Vagina (tissue), 2 donors: ENCODE measurements at places on chromosomes 2 and 18.

DNA sequence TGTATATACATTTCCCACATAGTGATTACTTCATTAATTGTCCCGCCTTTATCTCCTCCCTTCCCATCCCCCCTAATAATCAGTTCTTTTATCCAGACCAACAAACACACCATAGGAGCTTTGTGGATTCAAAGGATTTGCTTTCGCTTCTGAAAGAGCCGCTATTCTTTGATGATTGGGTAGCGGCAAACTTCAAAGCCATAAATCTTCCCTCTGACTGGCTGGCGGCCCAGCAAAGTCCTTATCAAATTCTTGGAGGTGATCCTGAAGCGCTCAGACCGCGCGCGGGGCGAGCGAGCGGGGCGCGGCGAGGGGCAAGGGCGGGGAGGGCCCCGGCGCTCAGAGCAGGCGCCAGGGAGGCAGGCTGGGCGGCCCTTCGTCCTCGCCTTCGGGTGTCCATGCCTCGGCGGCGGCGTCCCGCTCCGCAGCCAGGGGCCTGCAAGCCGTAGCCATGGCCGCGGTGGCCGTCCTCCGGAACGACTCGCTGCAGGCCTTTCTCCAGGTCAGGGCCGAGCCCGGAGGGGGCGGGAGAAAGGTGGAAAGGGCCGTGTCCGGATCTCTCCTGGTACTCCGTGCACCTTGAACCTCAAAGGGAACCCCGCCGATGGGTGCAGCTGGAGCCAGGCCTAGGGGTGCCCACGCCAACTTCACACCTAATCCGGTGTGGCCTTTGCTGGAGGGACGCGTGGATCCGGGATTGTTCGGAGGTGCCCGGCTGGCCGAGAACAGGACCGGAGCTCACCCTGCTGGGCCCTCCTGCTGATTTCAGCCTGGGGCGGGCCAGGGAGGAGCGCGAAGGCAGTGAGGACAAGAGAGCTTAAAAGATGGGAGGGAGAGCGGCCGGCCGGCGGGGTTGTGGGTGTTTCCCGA is at the start of gene SP5:
TSS of gene SP5 (plus strand) at position 276 of the 870 bp plus-strand sequence. CDS start at position 452, 176 bp downstream.
- no peak for DNase-seq

GRCh38 chr2:220163486-220163885 is 536.1 kb downstream of the SLC4A3 start:
- DNase-seq: no peak

- no peak for DNase-seq
These were observed 239.4 kb upstream of the HNMT start for GRCh38 chr2:137724912-137725311.

DNA sequence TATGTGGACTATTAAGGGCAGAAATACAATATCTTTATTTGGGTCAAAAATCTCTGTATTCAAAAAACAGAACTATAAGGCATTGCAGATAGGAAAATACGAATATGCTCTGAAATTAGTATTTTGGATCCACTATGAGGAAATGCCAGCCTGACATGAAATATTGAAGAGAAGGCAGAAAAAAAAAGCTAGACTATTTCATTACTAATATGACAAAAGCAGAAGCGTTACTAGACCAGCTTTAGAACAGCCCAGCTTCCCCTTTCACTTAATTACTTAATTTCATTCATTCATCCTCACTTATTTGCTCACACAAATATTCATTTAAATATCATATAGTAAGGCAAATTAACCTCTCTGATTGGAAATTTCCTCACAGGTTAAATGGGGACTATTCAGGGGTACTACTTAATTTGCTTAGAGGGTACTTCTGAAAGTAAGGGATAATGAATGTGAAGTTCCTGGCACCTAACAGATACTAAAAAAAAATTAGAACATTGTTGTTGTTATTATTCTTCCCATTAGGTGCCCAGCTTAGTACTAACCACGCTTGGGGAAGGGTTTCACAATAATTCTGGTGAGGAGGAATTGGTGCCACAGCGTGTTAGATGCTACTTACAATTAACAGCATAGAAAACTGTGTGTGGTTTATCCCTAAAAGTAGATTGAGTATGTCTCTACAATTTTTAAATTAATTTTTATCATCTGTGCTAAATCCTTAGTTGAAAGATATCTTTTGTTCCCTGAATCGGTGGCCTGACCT is 71.1 kb upstream of the CTLA4 start:
- DNase-seq: no peak

- no peak for DNase-seq
These were observed 45.7 kb downstream of the RPL31 start for GRCh38 chr2:101047774-101048173.

DNA sequence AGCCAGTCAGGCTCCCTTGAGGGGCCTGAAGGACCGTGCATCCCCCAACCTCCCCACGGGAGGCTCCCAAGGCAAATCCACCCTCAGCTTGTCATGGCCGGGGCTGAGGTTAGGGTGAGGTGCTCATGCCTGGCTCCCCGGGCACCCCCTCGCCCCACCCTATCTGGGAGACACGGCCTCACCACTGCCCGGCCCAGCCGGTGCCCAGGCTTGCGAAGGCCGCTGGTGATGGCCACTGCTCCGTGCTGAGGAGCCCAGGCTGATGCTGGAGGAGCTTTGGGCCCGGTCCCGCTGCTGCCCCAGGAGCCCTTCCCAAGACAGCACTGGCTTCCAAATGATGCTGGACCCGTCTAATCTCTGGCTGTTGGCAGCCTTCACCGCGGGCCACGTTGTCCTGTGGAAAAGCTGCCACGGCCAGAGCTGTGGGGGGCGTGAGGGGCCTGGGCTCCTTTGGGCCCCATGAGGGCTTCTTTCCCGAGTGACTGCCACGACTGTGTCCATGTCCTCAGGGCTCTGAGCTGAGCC is 135.7 kb upstream of the CTDP1 start:
- no peak for DNase-seq

DNA sequence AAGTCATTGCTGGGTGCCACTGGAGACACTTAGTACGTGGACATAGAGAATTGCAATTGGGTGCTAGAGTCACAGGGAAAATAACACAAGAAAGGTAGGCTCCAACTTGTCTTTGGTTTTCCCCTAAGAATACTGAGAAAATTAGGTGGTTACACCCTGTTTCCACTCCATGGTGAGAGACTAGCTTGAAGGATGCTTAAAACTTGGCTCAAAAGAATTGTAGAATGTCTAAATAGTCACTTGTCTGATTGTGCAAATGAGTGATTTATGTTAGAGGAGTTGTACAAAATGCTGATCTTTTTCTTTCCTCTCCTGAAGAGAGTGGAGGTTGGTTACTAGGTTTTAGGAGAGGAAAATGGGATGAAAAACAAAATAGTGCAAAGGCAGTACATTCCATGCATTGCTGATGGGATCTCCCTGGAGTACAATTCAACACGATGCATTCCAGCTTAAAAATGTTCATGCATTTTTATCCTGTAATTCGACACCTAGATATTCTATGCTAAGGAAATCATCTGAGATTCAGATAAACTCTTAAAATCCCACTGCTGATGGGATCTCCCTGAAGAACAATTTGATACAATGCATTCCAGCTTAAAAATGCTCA is 2.2 kb upstream of the SERPINB12 start:
- no peak for DNase-seq

DNA sequence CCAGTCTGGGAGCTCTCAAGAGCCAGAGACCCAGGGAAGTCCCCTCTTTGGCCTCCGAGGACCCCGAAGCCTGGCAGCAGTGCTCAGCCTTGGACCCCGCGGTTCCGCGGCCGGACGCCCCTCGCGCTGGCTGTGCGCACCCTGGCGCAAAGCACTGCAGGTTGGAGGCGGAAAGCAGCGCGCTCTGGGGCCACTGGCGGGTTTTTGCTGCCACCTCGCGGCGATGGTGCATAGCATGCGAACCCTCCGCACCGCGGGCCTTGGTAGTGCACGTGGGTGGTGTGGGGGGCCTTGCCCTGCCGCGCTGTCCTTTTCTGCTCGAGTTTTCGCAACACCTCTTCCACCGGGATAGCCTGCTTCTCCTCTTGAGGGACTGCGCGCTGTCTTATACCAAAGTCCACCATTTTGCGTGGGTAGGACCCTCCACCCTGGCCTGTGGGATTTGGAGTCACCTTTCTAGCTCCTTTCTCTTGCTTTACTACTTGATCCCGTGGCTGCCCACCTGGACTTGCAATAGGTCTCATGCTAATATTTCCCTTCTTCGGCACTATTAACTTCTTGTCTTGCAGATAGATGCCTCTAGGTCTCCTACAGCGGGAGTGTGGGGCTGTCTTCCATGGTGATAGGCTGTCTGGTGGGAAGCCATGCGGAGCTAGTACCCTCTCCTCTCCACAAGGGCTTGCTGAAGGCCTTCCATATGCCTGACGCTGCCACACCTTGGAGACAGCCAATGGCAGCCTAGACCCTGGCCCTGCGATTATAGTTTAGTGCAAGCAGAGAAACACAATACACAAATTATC is 14.3 kb downstream of the SIX3 start:
- DNase-seq: no peak

- DNase-seq: no peak
These were observed 19.4 kb downstream of the ITGB1BP1 start for GRCh38 chr2:9403924-9404323.

GRCh38 chr2:238128534-238129001 is 9.9 kb upstream of the KLHL30 start:
- DNase-seq: no peak

DNA sequence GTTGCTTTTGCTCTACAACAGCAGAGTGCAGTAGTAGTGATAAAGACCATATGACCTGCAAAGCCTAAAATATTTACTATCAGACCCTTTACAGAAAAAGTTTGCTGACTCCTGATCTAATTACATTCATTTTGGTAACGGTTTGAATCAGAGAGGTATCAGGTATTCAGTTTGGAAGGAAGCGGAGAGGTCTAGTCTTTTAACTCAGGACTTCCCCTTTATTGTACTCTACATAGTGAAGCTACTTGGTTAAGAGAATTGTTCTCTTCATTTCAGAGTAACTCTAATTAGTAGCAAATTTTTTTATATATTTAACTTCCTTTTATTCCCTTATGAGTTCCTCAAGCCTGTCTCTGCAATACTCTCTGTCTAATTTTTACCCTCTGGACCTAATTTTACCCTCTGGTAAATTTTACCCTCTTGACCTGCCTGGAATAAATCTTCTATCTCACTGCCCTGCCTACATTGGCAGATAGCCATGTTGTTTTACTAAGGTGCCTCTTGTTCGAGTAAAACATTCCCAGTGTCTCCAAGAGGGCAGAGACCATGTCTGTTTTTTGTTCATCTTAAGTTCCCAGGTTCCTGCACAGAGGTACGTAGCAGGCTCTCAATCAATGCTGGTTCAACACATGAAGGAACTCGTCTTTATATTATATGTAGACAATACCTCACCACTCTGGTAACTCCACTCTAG is 170.6 kb downstream of the DNAH6 start:
- no peak for DNase-seq

GRCh38 chr2:234683950-234684349 is 187.1 kb upstream of the ARL4C start:
- DNase-seq: no peak

- no peak for DNase-seq
These were observed 141.6 kb downstream of the ICOS start for GRCh38 chr2:204078003-204078698.

DNA sequence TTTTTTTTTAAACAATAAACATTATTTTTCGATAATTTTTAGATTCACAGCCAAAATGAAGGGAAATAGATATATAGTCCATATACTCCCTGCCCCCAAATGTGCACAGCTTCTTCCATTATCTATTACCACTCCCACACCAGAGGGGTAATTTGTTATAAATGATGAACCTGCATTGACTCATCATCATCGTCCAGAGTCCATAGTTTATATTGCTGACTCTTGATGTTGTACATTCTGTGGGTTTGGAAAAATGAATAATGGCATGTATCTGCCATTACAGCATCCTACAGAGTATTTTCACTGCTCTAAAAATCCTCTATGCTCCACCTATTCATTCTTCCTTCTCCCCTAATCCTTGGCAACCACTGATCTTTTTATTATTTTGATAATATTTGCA is 121.5 kb downstream of the LTBP1 start:
- no peak for DNase-seq
